ENCODE measurements at places on chromosomes 4 and X.

DNA sequence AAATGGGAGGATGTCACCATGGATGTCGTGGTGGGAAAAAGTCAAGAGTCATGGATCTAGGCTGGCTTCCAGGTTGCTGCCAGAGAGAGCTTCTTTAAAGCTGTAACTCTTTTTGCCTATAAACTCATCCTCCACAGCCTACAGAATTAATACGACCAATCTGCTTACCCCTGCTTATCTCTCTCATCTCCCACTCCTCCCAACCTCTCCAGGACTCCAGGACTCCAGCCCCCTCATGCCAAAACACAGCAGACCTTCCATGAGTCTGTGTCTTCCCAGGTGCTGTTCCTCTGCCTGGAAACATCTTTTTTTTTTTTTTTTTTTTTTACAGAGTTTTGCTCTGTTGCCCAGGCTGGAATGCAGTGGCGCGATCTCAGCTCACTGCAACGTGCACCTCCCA is 15.3 kb upstream of the SLC10A4 start:
- no peak for DNase-seq

DNA sequence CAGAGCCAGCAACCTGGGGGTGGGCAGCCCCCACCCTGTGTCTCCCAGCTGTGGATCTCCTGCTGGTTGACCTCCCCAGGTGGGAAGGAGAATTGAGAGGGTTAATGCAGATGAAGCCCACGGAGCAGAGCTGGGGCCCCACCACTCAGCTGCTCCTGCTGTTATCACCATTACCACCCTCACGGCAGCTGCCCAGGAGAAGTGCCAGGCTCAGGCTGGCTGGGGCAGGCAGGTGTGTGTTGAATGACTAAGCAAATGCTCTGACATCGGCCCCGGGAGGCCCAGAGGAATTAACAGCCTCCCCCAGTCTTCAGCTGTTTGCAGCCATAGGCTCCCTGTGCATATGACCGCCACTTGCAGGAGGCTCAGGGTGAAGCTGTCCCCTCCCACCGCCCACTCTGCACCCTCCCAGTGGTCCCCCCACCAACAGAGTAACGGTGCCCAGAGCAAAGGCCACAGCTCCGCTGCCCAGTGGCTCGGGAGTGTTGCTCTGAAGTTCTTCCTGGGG is 133.8 kb downstream of the CPZ start:
- no peak for DNase-seq

DNA sequence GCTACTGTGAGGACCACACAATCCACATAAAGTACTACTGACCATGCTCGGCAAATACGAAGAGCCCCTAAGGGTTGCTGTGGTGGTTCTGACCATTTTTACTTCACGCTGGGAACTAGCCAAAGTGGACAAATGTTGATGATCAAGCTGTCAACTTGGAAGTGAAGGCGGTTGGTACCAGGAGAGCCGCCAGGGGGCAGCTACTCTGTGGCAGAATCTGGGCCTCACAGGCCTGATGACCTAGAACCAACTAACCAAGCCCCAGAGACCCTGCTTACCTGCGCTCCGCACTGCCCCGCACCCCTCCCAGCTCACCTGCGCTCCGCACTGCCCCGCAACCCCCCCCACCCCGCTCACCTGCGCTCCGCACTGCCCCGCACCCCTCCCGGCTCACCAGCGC is 5.6 kb downstream of the GAK start:
- DNase-seq, result no peak

GRCh38 chrX:107227780-107228485 is 21.5 kb downstream of the DNAAF6 start:
- no peak for DNase-seq

GRCh38 chr4:74109870-74110605 is 11.0 kb upstream of the CXCL2 start:
- peak; percentile 95 for DNase-seq

GRCh38 chr4:177123811-177124210 is 185.9 kb upstream of the NEIL3 start:
- no peak for DNase-seq

- DNase-seq, result no peak
These were observed 635.2 kb upstream of the FRG1 start for GRCh38 chr4:189305500-189305899.

DNA sequence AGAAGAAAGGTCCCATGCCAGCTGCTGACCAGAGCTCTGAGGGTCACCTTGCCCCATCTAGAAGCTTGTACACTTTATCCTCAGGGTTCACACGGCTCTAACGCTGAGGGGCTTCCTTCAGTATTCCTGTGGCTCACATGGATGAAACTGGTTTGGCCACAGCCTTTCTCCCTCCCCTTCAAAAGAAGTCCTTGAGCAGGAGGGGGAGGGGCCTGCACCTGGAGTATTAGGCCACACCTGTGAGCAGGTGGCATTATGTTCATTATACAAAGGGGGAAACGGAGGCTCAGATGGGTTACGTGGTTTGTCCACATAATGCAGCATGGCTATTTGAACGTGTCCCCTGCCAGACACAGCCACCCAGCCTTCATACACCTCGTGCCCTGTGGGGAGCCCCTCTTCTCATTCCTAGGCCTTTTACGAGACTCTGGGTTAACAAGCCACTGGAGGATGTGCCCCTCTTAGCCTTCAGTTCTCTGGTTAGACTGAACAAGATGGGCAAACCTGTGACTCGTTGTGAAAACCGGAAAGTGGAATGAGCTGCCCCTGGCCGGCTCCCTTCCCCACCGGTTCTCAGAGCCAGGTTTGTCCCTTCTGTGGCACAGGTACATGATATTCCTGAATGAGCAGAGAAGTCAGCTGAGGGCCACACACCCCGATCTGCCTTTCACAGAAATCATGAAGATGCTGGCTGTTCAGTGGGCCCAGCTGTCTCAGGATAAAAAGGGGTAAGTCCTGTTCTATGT is 27.2 kb upstream of the JAKMIP1 start:
- no peak for DNase-seq
